ENCODE measurements at places on chromosomes 1 and 21. TPM values are rescaled to one million over a fixed set of nuclear protein-coding genes. Genes with fewer than 3 reads are reported as not detected.

DNA sequence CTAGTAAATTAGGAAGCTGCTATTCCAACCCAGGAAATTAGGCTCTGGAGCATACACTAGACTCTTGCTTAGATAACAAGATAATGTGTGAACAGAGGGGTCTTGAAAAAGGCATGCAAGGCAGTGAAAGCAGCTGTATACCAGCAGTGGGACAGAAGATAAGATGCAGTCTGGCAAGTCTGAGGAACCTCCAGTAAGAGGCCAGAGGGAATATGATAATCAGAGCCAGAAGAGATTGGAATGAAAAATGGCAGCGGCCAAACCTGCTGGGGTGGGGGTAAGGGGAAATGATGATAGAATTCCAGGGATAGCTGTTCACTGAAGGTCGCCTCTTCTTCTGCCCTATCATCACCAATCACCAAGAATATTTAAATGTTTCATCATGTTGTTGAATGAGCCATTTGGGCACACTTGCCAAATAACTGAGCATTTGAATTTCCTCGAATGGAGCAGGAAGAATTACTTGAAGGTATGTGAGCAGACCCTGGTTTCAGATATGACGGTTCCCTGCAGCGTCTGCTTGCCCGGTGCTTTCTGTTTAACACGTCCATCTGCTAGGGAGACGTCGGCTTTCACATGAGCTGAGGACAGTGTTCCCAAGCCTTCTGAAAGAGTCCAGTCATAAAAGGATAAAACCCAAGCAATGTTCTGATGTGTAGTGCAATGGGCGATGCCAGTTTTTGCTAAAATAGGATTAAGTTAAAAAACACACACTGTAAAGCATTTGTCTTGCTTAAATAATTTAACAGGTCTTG lies 173.3 kb downstream of the RWDD3 start:
- DNase-seq, result no peak

GRCh38 chr21:17726047-17726829 lies 92.9 kb downstream of the C21orf91 start:
- no peak for DNase-seq

Gene RAB3B
- polyA plus RNA-seq, result 5.6 TPM

- no peak for DNase-seq
Observed at GRCh38 chr1:65059930-65060538, 88.0 kb upstream of the AK4 start.

Gene PROK1
- polyA plus RNA-seq, result not detected

Gene FAM89A
- polyA plus RNA-seq, result 19.4 TPM

Gene DENND2C
- polyA plus RNA-seq, result 3.4 TPM

Gene PLA2G2D
- polyA plus RNA-seq, result 0.08 TPM

DNA sequence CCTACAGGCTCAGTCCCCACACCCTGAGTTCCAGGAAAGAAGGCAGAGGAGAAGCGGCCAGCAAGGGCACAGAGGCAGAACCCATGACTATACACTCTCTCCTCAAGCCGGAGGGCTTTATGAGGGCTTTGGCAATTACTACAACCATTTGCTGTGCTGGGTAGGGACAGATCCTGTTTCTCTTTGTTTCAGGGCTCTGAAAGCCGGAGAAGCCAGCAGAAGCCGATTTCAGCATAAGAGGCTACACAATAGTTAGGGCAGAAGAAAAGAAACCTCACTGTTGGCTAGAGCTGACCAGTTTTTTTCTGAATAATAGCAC lies 13.9 kb downstream of the GPR3 start:
- DNase-seq, result no peak

Gene MXRA8
- 208 TPM for polyA plus RNA-seq

GRCh38 chr1:20996554-20996953 lies 180.1 kb downstream of the EIF4G3 start:
- no peak for DNase-seq

GRCh38 chr21:29238967-29239290 lies 59.8 kb upstream of the BACH1 start:
- DNase-seq, result no peak

DNA sequence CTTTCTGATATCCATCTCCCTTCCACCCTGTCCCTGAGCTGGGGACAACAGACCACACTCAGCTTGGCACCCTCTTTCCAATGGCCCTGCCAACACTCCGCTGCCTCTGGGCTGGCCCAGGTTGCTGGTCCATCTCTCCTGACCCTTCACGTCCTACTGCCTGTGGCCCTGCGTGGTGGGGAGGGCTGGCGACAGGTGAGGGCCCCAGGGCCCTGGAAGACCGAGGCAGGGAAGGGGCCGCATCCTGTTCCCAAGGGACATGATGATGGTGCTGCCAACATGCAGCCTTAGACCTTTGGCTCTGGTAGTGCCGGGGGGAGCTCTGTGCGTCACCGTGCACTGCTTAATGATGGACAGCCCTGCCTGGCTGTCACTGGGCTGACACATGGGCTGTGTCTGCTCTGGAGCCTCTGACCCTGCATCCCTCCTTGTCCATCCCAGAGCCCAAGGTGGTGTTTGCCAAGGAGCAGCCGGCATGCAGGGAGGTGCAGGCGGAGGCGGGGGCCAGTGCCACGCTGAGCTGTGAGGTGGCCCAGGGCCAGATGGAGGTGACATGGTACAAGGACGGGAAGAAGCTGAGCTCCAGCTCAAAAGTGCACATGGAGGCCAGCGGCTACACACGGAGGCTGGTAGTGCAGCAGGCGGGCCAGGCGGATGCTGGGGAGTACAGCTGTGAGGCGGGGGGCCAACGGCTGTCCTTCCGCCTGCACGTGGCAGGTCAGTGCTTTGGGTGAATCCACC lies 65.2 kb downstream of the OBSCN start:
- no peak for DNase-seq

- DNase-seq, result no peak
Observed at GRCh38 chr1:217275655-217276398, 355.1 kb downstream of the GPATCH2 start.

DNA sequence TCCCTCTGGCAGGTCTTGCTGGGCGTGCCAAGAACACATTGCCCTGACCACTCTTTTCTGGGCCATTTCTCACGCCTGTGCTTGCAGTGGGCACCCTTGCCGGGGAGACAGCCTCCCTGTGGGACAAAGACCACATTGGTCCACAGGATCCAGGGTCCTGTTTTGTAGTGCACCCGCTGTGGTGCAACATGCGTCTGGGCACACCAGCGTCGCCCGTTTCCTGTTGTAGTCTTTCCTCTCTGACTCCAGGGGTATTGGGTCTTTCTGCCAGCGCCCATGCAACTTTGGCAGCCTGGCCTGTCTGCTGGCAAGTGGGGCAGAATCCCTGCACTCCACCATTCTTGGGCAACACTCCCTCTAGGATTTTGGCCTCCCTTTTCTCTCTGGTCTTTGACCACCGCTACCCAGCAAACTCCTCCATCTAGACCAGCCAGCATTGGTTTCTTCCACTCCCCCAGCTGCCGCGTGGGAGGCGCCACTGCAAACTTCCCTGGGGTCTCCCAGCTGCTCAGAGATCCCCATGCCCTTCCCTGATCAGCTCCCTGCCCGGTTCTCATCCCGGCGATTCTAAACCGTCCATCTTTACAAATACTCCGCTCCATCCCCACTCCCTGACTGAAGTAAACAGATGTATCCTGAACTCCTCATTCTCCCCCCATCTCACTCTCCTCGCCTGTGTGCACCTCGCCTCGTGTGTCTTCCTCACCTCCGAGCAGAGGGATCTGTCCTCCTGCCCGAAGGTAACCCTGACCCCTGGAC lies 1.2 kb upstream of the TPRG1L start:
- DNase-seq, result no peak

Gene IVL
- 0.13 TPM for polyA plus RNA-seq

- DNase-seq, result no peak
Observed at GRCh38 chr1:82018319-82018718, 217.6 kb downstream of the ADGRL2 start.

Gene SMPDL3B
- polyA plus RNA-seq, result 13.3 TPM

DNA sequence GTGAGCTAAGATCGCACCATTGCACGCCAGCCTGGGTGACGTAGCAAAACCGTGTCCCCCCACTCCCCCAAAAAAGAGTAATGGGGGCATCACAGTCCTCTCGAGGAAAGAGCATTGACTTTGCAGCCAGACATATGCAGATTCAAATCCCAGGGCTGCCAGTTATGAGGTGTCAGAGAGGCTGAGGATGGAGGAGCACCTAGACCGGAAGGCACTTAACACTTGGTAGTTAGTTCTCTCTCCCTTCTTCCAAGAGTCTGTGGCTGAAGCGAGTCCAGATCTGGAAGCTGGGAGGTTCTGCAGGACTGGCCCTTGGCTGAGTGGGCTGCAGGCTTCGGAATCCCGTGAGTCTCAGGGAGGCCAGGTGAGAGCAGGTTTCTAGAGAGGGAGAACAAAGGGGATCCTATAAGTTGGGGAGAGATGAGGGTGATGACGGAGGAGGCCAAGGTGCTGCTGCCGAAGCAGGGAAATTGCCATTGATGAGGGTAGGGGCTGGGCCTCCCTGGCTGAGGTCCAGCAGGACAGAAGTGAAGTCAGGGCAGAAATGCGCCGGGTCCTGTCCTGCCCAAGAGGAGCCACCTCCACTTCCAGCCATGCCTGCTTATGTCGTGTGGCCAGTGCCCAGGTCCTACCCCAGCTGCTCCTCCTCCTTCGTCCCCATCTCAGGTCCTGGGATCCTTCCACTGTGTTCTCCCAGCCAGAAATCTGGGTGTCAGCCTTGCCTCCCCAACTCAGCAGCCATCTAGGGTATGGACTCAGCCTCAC lies 13.3 kb upstream of the SPOCD1 start:
- no peak for DNase-seq

Measured in left renal pelvis (tissue), 4 donors.